NCI-H69 (cell line): ENCODE measurements at places on chromosomes 5 and 9.

- DNase-seq: no peak
Observed at GRCh38 chr5:153674356-153674755, 183.9 kb downstream of the GRIA1 start.

DNA sequence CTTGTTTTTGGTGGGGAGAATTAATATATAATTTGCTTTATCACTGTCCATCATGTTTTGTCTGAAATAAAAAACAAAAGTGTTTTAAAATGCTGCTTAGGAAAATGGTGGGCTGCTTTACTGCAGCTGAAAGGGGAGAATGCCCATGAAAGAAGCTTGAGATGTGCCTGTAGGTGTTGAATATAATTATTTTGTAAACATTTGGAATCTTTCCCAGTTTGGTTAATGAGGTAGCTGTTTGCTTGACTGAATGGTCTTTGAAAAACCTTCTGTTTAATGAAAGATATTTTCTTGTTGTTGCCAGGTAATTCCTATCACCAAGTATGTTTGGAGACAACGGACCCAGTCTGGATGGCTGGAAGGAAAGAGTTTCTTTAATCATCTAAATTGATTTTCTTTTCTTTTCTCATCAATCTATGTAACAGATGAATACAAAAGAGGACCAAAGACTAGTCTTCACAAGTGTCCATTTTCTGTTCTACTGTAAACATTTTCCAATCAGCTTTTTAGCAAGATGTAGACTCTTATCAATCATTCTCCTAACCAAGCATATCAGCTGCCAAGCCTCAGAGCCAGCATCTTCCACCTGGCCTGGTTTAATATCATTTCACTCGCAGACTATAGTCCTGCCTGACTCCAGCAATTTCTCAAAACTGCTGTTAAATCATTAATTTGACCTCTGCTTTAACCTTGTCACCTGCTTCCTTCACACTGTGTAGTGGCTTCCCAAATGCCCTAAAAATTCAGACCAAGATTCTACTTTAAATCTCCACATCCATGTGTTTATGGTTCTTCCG lies 441.2 kb upstream of the CHD1 start:
- DNase-seq: peak; percentile 92

GRCh38 chr9:129672702-129673101 lies 7.3 kb downstream of the PRRX2 start:
- DNase-seq: no peak

DNA sequence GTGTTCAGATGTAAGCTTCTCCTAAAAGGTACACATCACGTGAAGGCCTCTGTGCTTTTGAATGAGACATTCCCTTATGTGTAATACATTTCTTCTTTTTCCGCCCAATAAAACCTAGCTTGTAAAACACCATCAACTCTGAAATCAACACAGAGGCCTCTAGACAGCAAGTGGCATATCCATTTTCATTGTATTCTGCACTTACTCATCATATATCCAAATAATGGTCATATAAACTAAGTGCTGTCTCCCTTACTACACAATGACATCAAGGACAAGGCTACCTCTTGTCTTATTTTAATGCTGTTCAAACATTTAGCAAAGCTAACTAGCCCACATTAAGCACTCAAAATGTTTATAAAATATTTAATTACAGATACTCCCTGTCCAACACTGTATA lies 108.5 kb downstream of the ELAVL2 start:
- peak; percentile 91 for DNase-seq

DNA sequence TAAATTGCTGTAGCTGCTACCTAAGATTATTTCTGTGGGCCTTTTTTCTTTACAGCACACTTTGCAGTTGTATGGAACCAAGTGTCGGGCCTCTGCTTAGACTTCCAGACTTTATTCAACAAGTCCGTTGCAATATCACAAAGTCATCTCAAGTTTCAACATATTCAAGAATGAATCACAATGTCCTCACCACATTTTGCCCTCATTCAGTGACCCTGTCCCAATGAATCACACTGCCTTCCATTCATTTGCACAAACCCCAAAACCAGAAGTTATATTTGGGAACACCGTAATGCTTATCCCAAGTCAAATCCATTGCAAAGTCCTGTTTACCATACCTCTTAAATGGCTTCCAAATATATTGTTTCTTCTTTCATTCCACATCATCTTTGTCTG lies 439.6 kb downstream of the CSNK1G3 start:
- no peak for DNase-seq

DNA sequence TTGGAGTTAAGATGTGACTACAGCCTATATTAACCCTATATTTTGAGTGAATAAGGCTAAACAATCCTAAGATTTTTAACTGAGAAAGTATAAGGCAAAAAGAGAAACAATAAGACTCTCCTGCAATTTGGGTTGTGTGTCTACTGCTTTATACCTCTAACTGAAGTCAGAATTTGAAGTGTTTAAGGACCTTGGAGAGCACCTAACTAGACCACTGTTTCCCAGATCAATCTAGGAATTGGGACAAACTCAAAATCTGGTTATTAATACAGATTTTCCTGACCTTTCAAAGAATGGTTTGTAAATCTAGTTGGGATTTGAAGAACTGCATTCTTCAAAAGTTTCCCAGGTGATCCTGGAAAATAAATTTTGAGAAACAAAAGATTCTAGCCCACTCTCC lies 42.1 kb downstream of the GABRA1 start:
- no peak for DNase-seq

DNA sequence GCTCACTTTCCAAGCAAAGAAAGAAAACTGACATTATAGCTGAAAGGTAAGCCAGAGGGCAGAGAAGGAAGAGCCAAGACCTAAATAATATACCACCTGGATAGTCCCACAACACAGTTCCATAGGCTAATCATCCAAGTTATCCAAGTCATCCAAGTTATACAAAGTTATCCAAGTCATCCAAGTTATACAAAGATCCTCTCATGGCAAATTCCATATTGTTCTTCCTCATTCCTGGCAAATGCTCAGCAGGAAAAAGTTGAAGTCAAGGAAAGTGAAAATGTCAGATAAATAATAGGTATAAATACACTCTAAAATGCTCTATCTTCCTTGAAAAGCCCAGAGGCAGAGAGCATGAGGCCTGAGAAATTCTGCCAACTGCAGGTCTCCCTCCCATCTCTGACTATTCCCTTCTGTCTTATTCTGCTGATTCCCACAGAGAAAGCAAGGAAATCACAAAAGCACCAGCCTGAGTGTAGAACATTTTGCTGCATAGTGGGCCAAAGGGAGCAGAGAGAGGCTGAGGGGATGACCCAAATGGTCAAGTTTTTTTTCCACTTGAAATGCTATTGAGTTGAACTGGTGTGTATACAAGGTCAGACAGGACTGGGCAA lies 12.5 kb downstream of the MCTP1 start:
- no peak for DNase-seq

DNA sequence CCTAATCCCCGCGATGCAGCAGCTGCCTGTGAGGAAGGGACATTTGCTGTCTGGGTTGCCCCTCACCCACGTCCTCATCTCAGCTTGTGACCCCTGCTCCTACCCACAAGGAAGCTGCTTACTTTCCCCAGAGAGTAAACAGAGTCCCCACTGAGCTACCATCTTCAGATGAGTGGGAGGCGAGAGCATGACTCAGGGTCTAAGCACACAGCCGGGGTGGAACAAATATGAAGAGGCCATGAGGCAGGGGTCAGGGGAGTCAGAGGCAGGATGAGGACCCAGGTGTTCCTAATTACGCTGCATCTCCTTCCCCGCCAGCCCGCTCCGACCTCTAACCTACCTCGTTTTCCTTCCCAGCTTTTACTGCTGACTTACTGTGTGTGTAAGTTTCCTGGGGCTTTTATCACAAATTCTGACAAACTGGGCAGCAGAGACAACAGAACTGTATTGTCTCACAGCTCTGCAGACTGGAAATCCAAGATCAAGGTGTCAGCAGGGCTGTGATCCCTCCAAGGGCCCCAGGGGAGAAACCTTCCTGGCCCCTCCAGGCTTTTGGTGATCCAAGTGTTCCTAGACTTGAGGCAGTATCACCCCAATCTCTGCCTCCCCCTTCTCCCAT lies 94.0 kb upstream of the DNAH5 start:
- peak; percentile 51 for DNase-seq

DNA sequence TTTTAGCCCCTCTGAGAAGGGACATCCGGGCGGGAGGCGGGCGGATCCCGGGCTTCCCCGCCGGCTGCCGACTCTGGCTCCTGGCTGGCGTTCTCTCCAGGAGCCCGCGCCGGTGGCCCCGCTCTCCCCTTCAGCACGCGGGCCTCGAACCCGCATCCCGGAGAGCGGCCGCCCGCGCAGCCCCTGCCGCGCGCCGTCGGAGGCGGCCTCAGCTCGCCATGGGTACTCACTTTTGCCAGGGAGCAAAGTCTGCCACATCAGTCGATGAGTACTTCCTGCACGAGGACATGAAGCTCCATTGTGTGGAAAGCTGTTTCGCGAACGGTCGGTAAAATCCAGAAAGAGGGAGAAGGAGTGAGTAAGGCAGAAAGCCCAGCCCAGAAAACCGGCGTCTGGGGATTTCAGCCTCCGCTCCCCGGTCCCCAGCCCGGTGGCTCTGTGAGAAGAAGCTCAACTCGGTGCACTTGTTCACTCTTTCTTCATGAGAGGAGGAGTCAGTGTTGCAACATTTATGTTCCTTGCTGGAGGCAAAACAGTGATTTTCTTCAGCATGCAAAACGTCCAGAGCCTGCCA lies at the start of gene PRLR:
Gene PRLR, minus strand, starts transcription at position 450 of the 574 bp plus-strand sequence. CDS start 140,867 bp downstream, outside the sequence.
- peak; percentile 67 for DNase-seq

DNA sequence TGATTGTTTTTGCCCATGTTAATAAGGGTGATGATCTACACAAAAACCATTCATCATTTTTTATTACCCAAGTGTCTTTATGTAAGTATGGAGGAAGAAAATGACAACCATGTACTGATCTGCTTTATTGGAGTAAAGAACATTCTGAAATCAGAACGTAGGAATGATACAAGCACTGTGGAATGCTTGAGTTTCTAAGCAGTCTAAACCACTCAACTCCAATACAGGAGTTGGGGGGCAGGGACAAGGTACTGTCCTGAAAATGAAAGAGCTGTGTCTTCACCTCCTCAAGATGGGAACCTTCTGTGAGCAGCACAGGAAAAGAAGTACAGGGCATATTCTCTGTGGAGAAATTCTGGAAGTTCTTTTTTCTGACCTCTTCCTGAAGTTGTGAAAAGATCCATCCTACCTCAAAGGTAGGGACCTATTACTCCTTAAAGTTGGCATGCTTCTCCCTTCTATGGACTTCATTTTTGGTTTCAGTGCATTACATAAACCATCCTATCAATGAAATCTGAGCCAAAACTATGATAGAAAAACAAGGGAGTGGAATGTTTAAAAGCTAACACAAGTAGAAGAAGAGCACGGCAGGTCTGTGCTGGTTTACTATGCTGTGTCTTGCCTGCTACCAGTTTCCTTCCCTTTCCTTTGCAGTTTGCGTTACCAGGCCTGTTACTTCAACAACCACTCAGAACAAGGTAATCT lies 202.6 kb downstream of the SEMA5A start:
- DNase-seq: no peak

DNA sequence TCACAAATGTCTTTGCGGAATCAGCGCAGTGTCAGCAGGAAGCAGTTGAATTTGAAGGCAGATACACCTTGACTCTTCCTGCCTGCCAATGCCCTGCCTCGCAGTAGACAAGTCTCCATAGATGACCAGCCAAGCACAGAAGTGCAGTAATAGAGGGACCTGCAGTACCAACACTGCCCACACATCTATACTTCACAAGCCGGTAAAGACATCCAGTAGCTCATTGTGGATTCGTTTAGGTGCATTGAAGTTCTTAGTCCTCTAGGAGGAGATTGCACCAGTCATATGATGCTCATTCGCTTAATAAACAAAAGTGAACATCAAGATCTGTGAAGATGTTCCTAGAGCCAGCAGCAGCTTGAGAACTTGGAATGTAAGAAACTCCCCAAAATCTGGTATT lies 7.1 kb upstream of the IFNA2 start:
- DNase-seq: peak; percentile 41

DNA sequence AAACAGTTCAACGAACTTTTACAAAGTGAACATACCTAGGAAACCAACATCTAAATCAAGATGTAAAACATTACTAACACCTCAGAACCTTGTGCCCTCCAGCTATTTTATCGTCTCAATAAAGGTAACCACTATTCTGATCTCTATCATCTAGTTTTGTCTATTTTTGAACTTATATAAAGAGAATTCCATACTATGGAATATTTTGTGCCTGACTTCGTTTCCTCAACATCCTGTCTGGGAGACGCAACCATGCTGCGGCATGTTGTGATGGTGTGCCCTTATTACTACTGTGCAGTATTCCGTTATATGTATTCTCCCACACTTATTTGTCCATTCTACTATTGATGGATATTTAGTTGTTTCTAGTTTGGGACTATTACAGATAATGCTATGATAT lies 99.2 kb downstream of the NR6A1 start:
- no peak for DNase-seq

DNA sequence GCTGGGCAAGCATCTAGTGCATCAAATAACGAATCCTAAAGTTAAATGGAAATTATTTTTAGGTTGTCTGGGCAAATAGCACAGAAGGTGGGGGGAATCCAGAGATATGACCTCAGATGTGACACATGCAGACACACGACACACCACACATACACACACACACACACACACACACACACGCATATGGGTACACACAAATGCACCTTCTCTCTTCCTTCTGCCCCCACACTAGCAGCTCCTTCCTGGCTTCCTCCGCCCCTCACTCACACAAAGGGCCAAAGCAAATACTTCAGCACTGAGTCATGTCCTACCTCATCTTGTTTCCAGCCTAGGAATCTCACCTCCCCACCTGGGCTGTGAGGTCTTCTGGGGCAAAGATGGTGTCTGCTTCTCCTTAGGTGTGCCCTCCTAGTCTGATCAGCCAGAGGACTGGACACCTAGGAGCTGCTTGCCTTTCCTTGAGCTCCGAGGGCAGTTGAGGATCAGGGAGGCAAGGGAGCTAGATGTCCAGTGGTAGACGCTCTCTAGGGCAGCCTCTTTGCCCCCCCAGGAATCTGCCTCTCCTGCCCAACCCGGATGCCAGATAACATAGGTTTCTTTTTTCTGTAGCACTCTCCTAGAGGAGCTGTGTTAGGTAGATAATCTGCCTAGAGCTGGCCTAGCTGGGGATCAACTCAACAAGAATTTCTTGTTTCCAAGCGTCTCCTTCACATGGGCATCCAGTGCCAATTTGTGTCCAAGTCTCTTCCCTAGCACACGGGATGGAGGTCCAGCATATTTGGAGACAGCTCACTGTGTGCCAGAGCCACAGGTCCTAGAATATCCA lies 14.3 kb upstream of the JADE2 start:
- DNase-seq: peak; percentile 27

GRCh38 chr9:87255431-87256155 lies 242.1 kb upstream of the DAPK1 start:
- DNase-seq: no peak
